Mammary epithelial cell (primary cell): ENCODE measurements at places on chromosomes 16 and 17. TPM values are rescaled to one million over a fixed set of nuclear protein-coding genes. Genes with fewer than 3 reads are reported as not detected.
A peak's percentile ranks its signal among the peaks of the same experiment; 100 is the strongest.

GRCh38 chr17:50141745-50142110 lies 8.7 kb downstream of the PPP1R9B start:
- no peak for DNase-seq

DNA sequence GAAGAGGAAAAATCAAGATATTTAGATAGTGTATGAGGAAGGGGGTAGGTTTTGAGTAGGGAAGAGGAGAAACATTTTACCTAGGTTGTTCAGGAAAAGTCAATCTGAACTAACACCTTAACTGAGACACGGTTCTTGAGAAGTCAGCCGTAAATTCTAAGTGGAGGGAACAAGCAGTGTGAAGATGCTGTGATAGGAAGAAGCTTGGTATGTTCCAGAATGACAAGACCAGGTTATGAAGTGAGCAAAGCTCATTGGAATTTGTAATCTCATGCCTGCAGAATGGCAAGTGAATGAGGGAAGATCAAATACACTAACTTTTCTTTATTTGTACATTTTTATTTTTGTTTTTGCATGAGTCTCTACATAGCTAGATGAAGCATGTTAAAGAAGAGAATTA lies 307.6 kb downstream of the ZFHX3 start:
- no peak for DNase-seq

DNA sequence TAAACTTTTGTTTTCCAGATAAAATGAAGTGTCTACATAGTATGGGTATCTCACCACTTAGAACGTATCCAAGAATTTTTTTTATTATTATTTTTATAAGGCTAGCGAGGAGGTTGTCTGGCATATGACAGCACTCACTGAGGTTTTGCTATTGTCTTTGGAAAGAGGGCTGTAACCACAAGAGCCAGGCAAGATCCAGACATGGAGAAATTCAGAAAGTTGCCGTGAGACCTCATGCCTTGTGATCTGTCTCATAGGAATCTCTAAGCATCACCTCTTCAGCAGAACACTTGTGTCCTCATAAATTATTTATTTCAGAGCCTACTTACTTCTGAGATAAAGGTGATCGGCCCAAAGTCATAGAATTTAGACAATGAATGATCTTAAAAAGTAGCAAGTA lies 410.8 kb downstream of the CDH11 start:
- DNase-seq = no peak

DNA sequence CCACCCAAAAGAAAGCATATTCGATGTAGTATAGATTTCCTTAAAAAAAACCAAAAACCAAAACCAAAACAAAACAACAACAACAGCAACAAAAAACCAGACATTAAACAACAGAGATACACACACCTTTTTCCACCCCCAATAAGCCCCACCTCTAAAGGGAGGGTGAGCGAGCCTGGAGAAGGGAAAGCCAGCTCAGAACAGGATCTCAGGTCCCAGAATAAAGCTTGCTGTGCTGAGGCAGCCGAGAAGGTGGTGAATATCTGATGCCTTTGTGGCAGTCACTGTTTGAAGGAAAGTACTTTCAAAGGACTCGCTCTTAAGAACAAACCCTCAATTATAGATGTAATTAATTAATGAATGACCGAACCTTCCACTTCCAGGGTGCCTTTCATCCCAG lies 470 bp downstream of the KRT23 start:
- no peak for DNase-seq

DNA sequence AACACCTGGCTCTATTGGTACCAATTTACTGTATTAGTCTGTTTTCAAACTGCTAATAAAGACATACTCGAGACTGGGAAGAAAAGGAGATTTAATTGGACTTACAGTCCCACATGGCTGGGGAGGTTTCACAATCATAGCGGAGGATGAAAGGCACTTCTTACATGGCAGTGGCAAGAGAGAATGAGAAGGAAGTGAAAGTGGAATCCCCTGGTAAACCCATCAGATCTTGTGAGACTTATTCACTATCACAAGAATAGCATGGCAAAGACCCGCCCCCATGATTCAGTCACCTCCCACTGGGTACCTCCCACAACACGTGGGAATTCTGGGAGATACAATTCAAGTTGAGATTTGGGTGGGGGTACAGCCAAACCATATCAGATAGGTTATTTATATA lies 22.6 kb upstream of the GOSR1 start:
- no peak for DNase-seq

DNA sequence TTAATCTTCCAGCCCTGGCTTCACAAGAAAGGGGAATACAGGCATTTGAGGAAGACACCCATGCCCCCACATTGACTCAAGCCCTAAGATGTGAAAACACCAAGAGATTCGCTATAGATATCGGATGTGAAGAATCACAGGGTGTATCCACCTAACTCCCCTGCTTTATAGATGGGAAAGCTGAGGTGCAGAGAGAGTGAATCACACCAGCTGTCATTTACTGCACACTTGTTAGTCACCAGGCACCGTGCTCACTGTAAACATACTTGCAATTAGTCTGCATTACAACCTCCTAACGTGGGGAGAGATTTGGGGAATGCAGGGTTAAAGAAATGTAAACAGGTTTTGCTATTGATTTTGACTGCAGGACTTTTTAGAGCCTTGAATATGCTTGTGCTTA lies 325.5 kb downstream of the C16orf95 start:
- DNase-seq = peak; percentile 34

DNA sequence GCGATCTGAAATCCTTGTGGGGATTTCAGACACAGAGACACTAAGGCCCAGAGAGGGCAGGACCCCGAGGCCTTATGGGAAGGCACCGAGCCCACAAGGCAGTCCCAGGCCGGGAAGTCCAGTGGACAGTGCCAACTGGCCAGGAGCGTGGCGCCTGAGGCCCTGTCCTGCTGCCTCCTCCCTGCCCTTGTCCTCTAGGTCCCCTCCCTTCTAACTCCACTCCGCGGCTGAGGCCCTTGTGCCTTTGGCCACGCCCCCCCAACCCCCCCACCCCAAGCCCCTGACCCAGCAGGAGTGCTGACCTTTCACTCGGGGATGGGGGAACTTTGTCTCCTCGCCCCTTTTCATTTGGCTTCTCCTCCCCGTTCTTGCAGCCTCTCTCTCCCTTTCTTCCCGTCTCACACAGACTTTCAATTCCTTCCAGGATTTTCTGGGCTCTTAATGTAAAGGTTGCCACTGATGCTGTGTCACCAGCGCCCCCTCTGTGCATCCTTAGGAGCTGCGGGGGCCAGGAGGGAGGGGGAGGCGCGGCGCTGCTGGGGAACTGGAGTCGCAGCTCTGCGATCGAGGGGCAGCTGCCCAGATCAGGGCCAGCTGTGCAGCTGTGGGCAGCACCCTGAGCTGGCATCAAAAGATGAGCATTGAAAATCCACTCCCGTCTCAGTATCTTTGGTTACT lies 29.1 kb downstream of the CRHR1 start:
- DNase-seq = no peak

TPSD1 gene
- total RNA-seq = not detected
